Vagina (tissue), 2 donors: ENCODE measurements at places on chromosomes 12 and 14.

DNA sequence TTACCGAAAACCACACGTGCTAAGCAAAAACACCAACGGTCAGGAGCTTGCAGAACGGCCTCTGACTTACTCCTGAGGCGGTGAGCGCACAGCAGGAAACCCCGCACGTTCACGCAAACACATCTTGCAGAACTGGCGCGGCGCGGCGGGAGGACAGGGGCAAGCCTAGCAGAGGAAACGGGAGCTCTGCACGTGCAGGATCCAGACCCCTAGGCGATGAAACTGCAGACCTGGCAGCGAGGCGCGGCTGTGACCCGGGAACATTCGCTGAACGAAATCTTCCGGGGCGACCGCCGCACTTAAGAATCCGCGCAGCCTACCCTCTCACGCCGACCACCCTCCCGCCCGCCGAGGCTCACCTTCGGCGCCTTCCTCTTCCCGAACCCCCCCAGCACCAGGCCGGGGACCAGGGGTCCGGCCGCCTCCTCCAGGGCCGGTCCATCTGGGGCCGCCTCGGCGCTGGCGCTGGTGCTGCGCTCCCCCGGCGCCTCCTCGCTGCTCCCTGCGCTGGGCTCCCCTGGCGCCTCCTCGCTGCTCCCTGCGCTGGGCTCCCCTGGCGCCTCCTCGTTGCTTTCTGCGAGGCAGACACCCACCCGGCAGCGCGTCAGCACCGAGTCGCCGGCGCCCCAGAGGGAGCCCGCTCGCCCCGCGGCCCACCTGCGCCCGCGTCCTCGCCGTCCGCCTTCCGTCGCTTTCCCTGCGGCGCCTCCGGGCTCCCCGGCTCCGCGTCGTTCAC, 615 bp downstream of the DDX51 start:
- DNase-seq = no peak

GRCh38 chr12:12724421-12725085, 7.4 kb downstream of the CDKN1B start:
- no peak for DNase-seq

DNA sequence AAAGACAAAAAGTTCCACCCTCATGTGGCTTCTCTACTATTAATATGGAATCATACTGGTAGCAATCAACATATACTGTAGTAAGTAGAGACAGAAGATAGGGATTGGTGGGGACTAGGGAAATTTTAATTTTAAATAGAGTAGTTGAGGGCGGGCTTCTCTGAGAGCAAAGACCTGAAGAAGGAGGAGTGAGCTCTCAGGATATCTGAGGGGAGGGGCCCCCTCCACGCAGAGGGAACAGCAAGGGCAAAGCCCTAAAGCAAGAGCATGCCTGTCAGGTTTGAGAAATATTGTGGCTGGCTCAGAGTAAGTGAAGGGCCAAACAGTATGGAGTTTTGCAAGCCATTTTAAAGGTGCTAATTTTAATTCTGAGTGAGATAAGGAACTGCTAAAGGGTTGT, 64.3 kb downstream of the PCNX1 start:
- DNase-seq = no peak

DNA sequence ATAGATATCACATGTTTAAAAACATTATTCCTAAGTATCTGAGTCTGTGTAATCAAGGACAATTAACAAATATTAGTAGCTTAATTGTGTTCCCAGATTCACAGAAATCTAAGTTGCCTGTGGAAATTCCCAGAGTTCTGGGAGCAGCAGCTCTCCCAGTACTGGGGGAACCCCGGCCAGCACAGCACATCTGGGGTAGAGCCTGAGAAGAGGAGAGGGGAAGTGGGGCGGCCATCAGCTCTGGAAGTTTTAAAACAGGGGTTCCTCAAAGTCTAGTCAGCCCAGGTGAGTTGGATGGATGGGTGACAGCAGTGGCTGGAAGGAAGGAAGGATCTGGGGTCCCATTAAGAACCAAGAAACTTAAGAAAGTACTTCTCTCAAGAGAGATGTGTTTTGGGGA, 24.6 kb downstream of the PRICKLE1 start:
- DNase-seq = no peak

DNA sequence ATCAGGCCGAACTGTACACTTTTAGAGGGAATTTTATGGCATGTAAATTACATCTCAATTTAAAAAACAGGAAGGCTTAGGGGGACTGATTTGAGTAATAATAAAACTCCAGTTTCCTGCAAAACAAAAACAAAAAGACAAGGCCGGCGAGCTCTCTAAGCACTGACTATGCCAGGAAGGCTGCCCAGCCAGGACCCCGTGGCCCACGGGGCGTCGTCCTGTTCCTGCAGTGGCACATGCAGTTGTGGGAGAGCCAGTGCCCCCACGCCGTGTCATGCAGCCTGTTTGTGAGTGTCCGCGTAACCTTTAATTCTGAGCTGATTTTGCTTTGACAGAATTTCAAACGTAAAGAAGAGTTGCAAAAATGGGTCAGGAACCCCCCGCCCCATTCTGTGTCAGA, 10.5 kb downstream of the XRCC3 start:
- no peak for DNase-seq

- DNase-seq = no peak
These were observed 71.3 kb upstream of the PSMA6 start for GRCh38 chr14:35220920-35221319.

- DNase-seq = no peak
These were observed 58.7 kb downstream of the ADAMTS20 start for GRCh38 chr12:43493261-43493797.

DNA sequence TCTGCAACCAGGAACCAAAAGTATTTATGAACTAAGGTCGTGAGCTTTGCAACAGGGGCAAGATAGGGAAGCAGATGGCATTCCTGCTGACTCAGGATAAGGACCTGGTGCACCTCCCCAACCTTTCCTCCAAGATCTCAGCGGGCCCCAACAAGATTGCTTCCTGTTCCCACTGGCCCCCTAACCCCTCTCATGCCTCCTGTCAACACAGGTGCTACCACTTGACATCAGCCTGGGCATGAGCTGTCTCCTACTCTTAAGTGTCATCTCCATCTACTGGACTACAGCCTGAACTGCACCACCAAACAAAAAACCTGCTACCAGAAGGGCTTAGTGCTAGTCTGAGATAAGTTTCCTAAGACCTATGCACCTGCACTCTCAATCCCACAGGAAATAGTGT, 32.7 kb downstream of the MED6 start:
- DNase-seq = no peak

DNA sequence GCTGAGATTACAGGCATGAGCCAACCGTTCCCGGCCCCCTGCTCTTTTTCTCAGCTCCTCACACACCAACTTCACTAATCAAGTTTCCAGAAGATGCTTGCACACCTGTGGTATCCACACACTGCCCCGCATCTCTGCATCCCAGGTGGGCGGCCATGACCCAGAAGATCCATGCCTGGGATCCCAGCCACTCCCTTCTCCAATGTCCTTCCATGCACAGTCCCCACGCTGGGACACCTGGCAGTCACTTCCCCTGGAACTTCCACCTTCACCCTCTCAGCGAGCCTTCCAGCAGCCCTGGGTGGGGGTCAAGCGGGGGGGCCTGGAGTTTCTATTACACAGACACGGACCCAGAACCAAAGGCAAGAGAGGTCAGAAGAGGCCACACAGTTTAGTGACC, 107.8 kb downstream of the CALM1 start:
- DNase-seq = no peak

- DNase-seq = no peak
These were observed 26.6 kb downstream of the PXN start for GRCh38 chr12:120238839-120239445.

GRCh38 chr14:74527736-74528280, 34.2 kb downstream of the ISCA2 start:
- DNase-seq = no peak

GRCh38 chr12:109982210-109982609, 14.0 kb downstream of the GIT2 start:
- DNase-seq = no peak

GRCh38 chr12:2643576-2644135, 151.1 kb upstream of the FKBP4 start:
- DNase-seq = no peak

DNA sequence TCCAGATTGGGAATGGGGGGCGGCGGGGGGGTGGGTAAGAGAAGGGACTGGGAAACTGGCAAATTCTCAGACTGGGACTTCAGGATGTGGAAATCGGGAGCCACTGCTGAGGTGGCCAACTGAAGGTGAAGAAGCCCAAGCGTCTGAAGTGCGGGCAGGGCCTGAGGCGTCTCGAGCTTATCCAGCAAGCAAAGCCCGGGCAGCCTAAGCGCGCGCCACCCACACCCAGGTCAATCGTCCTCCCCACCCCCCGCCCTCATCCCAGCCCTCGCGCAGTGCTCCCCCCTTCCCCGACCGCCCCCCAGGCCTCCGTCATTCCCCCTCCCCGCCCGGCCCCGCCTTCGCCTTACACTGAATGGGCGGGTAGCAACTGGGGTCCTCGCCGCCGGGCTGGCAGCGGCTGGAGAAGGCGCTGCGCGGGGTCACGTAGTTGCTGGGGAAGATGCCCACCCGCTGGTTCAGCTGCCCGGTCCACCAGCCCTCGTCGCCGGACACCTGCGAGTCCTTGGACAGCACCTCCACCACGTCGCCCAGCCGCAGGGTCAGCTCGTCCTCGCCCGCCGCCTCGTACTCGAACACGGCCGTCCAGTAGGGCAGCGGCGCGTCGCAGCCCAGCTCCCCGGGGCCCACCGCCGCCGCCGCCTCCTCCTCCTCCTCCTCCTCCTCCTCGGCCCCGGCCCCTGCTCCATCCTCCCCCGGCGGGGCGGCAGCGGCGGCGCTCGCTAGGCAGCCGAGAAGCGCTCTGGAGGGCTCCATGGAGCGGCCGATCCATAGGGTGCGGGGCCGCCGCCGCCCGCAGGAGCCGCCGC, 693 bp downstream of the MAP3K9 start:
- no peak for DNase-seq

DNA sequence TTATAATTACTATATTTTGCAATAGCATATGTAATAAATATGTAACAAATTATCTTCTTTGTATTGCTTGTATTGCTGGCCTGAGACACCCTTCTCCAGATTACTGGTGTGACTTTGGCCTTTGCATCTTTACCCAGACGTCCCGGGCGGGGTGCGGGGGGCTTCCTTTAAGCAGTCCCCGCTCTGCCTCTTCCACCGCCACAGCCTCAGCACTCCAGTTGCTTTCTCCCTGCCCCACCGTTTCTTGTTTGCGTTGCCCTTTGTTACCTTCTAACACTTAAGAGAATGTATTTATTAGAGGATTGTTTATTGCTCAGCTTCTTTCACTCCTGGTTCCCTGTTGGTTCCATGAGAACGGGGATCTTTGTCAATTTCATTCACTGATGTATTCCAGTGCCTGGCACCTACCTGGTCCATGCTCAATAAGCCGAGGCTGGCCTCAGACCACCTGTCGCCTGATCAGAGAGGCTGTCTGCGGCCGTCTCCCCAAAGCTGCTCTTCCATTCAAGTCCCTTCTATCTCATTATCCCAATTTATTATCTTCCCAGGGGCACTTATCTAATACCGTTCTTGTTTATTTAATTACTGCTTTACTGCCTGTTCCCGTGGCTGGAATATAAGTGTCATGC, 100.5 kb upstream of the RFLNA start:
- DNase-seq = no peak

- no peak for DNase-seq
These were observed 39.3 kb downstream of the PITPNM2 start for GRCh38 chr12:123111498-123112165.

DNA sequence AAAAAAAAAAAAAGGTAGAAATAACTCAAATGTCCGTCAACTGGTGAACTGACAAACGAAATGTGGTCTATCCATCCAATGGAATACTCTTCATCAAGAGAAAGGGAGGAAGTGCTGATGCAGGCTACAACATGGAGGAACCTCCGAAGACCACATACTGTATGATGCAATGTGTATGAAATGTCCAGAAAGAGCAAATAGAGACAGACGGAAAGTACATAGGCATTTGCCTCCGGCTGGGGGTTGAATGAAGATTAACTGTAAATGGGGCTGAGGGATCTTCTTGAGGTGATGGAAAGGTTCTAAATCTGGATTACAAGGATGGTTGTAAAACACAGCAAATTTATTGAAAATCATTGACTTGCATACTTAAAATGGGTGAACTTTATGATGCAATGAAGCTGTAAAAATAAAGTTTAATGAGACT, 35.4 kb downstream of the DLK1 start:
- no peak for DNase-seq

DNA sequence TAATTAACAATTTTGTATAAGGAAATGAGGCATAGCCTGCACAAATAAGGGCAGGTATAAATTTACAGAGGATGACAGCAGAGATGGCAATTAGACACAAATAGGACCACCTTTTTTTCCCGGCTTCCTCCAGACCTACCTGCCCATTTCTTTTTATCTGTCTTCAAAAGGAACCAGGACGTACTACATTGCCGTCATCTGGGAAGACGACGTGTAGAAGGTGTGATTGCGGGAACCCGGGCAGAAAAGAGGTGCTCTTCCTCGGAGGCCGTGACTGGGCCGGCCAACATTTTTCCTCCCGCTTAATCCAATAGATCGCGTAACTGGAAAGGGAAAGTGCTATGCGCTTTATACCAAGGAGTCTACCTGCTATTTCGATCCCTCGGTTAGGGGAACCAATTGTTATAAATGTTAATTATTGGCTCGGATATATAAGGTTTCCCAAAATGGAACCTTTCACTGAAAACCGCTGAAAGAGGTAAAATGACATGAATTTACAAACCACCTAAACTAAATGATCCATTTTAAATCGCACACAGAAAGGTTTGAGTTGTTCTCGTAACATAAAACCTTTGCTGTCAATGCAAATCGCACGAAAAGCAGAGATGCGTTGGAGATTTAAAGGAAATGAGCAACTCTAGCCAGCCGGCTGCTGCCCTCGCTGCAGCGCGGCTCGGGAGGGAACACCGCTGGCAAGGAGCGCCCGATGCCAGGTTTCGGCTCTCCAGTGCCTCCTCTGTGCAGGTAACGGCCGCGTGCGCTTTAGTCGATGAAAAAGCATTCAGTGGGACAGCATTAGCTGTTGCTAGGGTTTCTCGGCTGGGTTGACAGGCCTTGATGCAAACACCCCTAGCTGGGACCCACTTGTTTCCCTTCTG, 2.8 kb upstream of the SIX1 start:
- DNase-seq = no peak

DNA sequence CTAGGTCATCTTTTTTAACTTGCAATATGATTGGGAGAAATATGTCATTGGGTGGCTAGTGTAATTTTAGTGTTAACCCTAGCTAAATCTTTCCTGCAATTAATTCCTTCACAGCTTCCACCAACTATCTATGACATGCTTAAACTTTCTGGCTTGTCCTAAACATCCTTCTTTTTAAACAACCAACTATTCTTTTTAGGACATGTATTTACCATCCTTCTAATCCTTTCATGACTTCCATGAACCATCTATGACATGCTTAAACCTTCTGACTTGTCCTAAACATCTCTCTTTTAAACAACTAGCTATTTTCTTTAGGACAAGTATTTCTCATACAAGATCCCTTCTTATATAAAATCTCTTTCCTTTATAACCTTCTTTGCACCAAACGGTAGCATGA, 179.6 kb upstream of the PDZRN4 start:
- DNase-seq = no peak

DNA sequence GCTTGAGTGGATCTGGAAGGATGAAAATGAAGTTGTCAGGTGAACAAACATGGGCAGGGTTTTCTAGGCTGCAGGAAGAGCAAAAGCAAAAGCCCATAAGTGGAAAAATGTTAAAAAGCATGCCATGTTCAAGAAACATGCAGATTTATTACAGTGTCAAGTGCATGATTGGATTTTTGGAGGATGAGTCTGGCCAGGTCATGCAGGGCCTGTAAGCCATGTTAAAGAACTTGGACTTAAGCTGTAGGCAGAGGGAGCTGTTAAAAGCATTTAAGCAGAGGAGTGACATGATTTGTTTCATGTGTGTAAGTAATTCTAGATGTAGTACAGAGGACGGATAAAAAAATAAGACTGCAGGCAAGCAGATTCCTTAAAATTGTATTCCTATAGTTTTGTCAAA, 16.3 kb upstream of the SINHCAF start:
- no peak for DNase-seq
